ENCODE measurements at places on chromosomes 1 and 21.

DNA sequence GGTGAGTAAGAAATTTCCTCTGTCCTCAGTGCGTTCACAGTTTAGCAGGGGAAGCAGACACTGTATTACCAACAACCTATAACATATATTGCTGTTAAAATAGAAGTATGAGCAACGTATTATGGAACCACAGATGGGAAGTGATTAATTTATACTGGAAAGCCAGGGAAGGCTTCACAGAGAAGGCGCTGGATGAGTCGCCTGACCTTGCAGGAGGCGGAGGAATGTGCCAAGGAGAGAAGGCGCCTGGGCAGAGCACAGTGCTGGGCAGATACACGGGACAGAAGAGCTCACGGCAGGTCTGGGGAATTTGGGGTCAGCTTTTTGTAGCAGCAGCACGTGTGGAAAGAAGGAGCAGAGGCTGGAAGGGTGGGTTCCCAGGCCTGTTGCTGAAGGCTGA, 116.3 kb downstream of the DHRS3 start:
- DNase-seq: no peak

DNA sequence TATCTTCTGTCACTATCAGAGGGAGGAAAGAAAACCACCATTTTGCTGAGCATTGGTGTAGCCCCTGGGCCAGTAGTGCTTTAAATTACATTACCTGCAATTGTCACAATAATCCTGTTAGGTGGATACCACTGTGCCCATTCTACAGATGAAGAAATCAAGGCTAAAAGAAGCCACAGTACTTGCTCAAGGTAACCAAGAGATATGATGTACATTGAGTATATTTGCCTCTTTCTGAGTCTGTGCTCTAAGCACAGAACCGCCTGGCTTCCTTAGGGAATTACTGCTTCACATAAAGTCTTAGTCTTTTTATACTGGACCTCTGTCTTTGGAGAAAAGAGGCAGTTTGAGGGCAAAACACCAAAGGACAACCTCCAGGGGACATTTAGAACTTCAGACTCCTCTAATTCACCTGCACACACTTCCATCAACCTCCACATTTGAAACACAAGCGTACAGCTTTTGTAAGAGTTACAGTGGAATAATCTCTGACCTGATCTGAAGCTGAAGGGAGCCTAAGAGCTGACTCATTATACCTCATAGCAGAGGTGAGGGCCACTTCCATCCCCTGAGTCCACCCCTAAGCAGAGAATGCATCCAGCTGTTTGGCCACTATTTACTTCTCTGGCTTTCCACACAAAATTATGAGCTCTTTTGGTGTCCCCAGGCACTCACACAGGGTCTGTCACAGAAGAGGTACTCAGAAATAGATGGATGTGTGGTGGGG, 61.8 kb downstream of the PLPP3 start:
- no peak for DNase-seq

DNA sequence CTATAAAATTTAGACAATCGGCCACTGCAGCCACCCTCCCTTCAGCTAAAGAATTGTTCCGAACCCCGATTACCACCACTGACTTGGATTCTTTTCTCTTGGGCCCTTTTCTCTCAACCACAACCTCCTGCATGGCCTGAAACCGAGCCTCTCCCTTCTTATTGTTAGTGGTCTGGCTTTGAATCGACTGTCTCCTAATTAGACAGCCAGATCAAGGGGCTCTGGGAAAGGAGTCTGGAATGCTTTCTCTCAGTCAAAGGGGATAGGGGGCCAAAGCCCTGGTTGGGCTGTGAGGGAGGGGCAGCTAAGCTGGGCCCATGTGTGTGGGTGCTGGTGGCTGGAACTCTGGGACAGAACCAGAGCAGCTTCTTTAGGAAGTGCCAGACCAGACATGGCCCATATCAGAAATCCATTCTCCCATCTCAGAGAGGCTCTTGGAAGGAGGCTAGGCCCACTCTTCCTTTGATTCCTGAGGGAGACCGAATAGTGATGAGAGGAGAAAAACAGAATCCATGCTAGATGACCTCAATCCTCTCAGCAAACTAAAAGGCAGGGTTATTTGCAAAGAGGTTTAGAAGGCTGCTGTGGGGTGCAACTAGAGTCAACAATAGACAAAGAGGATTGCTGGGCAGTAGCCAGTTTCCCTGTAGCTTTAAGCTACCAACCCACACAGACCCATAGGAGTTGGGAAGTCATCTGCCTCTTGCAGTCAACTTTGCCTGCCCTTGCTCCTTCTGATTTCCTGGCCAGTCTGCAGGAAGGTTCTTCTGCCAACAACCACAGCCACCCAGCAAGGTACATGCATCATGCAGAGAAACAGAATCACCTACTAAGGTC, 117.6 kb downstream of the AK5 start:
- no peak for DNase-seq

GRCh38 chr1:20974069-20974468, 187.0 kb upstream of the HP1BP3 start:
- no peak for DNase-seq

DNA sequence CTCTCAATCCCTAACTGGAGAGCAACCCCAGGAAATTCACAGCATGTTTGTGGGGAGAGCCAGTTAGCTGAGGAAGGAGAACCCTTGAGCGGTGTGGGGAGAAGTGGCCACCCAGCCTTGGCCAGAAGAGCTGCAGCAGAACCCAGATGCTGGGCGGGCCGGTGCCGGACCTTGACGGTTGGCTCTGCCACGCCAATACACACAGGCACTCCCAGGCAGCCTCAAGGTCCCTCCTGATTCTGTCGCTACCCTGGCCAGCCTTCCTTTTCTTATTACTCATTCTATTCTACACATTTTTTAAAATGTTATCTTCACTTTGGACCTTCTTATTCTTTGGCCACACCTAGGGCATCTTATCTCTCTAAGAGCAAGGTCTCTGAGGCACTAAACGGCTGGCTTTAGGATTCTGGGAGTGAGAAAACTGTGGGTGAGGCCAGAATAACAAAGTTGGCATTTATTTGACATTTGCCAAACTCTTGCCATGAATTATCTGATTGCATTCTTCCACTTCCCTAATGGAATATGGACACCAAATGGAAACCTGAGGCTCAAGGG, 50.4 kb upstream of the GPR37L1 start:
- DNase-seq: no peak

- no peak for DNase-seq
These were observed 30.7 kb downstream of the CENPF start for GRCh38 chr1:214633686-214634085.
